ENCODE measurements at places on chromosomes 6 and 20.
A peak's percentile ranks its signal among the peaks of the same experiment; 100 is the strongest.

- peak; percentile 68 for DNase-seq
These were observed 232.7 kb upstream of the SGK1 start for GRCh38 chr6:134550604-134551003.

GRCh38 chr6:44457596-44457995 lies 70.1 kb downstream of the CDC5L start:
- DNase-seq = no peak

DNA sequence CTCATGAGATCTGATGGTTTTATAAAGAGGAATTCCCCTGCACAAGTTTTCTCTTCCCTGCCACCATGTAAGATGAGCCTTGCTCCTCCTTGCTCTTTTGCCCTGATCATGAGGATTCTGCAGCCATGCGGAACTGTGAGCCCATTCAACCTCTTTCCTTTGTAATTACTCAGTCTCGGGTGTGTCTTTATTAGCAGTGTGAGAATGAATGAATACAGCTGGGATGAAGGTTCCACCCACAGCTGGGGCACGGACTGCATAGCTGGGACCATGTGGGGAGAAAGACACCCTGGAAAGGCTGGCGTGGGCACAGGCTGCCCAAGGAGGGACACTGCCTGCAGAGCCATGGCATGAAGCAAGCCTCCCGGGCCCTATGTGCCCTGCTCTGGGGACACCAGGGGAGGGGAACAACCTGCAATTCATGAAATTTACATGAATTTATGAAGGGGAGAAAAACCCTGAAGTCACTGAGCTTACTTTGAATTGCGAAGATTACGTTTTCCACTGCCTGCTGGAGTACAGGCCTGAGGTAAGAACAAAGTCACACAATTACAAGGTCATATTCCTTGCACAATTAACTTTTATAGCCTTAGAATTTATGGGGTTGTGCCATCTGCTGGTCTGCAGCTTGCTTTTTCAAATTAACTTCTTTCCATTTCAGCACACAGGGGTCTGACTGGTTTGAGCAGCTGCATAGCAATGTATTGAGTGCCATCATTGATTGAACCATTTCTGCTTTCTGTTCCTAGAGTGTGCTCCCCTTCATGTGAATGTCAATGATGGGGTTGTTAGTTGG lies 46.2 kb downstream of the SLC22A1 start:
- DNase-seq = no peak

- no peak for DNase-seq
These were observed 90.7 kb upstream of the ARID1B start for GRCh38 chr6:156686301-156686994.

GRCh38 chr6:26328265-26328844 lies 36.6 kb upstream of the BTN3A2 start:
- DNase-seq = peak; percentile 25
